SHP77 (cell line): ENCODE measurements at places on chromosomes 2 and 18.
A peak's percentile ranks its signal among the peaks of the same experiment; 100 is the strongest.

DNA sequence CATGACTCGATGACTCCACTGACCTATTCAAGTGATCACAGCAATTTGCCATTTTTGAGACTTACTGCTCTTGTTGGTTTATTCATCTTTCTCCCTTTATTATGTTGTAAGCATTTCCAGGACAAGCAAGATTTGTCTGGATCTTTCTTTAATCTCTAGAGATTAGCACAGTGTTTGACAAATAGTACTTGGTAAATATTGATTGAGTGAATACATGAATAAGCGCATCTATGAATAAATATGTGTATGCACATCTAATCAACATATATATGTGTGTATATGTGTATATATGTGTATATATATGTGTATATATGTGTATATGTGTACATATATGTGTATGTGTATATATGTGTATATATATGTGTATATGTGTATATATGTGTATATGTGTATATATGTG, 7.3 kb downstream of the TMX3 start:
- DNase-seq: no peak

- DNase-seq: no peak
These were observed 260.1 kb upstream of the FAM98A start for GRCh38 chr2:33859176-33859575.

DNA sequence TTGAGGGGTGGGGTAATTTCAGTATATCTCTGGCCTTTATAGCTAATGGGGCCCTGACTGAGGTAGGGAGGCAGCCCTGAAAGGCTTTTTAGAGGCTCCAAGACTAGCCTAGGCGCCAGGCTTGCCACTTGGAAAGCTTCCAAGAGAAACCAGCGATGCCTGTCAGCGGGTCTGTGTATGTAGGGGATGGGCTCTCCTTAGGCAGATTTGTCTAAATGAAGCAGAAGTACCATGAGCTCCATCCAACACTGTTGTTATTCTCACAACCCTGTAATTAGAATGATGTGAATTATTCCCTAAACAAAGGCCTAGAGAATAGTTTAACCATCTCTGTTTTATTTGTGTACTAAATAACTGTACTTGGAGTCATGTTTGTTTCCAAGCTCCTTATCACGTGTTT, 138.1 kb downstream of the B3GNT2 start:
- DNase-seq: peak; percentile 29

DNA sequence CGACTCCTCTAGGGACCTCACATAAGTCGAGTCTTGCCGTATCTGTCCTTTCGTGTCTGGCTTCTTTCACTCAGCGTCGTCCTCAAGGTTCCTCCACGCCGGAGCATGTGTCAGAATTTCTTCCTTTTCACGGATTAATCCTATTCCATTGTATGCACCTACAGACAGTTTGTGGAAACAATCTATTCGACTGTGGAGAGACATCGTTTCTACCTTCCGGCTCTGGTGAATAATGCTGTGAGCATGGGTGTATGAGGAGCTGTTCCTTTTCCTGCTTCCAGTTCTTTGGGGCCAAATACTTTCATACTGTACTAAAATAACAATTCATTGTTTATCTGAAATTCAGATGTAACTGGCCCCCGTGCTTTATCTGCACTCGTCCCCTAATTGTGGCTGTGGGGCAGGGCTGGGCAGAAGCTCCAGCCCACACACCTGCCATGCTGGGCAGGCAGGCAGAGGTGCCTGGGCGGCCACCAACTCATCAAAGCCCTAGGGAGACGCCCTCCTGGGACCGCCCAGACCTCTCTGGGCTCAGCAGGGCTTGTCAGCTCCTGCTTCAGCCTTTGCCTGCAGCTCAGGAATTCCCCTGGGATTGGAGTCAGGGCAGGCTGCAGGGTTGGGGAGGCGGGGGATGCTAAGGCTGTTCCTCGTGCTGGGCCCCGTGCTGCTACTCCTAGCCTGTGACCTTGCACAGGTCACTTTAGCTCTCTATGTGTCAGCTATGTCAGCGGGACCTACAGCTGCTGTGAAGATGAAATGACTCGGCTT, 14.5 kb downstream of the GPC1 start:
- DNase-seq: no peak

DNA sequence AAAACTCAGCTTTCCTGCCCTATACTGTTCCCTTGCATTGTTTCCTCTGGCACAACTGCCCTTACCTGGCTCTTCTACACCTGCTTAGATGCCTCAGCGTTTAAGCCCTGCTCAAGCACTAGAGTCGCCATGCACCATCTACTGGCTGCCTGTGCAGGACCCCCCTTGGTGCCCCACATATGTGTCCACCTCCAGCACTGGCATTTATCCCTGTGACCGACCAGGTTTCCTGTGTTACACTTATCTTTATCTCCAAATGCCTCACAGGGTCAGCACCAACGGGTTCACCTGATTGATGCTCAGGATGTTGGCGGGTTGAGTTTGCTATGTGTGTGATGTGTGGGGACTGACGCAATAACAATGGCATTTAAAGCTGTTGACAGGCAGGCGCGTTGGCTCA, 177.5 kb downstream of the TMEM18 start:
- no peak for DNase-seq

DNA sequence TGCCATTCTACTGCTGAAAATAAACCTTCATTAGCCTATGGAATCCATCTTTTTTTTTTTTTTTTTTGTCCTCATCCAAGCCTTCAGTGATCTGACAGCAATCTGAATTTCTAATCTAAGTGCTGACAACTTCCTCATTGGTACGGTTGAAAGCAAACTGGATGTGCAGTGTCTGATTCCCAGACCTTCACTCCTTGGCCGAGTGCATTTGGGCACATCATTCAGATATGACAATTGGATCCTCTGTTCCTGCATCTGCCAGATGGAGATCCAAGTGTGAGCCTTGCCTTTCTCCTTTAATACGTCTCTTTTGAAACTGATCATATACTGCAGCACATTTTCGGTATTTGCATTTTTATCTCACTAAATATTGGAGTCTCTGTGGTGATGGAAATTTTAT, 713.1 kb downstream of the DCDC2C start:
- no peak for DNase-seq

GRCh38 chr18:76524477-76524876, 29.4 kb upstream of the ZNF516 start:
- no peak for DNase-seq

- no peak for DNase-seq
These were observed 40.6 kb upstream of the TMEM247 start for GRCh38 chr2:46438794-46439193.

GRCh38 chr2:238141541-238142318, 3.3 kb downstream of the KLHL30 start:
- peak; percentile 38 for DNase-seq

DNA sequence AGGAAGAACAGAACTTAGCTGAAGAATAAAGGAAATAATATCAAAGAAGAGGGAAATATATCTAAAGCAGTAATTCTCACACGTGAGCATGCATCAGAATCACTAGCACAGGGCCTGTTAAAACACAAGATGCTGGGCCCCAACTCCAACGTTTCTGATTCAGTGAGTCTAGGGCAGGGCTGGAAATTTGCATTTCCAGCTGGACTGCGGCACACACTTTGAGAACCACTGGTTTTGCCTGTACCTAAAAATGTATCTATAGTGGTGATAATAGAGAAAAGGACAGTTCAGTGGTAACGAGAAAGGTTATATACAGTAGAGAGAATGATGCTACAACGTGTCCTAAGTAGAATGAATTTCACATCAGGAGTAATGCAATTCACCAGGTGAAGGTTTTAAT, 11.2 kb downstream of the REV1 start:
- no peak for DNase-seq

DNA sequence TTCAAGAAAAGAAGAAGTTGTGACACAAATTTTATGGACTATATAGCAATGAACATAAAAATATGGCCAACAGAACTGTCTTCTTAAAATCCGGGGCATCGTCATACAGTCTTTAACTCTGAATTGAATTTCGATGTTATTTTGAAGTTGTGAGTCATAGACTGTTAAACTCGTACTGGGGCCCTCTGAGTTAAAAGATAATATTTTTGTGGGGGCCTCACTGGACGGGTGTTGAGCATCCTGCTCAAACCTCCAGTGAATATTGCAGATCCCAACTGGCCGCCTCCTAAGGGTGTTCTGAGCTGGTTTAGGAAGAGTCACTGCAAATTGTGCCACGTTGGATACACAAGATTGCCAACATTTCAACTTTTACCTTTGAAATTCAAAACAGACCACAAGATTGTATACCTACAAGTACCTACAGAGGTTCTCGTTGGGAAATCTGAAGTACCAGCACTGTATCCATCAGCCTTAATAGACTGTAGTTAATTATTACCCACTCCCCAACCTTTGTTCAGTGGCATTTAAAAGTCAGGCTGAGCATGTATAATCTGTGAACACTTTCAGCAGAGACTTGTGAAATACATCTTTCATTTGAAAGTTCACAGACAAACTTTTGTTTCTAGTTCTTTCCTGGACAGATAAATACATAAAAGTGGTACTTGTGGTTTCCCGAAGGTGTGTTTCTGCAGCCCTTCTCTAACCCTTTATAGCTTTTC, 27.8 kb downstream of the KLHL23 start:
- no peak for DNase-seq

GRCh38 chr2:215613280-215613679, 177.4 kb upstream of the FN1 start:
- peak; percentile 32 for DNase-seq

DNA sequence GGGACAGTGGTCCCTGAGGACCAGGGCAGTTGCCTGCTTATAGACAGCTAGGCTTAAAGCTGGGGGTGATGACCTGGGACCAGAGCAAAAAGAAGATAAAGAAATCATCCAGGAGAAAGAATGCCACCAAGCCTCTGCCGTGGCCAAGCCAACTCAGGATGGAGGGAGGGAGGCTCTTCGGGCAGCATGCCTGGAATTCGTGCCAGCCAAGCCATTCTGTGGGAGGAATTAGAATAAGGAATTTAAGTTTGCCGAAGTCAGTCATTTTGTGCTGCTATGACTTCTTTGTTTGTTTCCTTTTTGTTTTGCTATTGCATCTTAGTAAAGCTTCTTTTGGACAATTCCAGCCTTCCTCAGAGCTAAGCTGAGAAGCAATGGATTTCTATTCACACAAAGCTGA, 124.1 kb downstream of the EN1 start:
- no peak for DNase-seq
